A549 treated with ZK216348 at 1 μM for 4 hours (cell line): ENCODE measurements at places on chromosomes 1 and 21. TPM values are rescaled to one million over a fixed set of nuclear protein-coding genes. Genes with fewer than 3 reads are reported as not detected.

Gene CATSPERE
- total RNA-seq: 0.07 to 0.38 TPM (median 0.18 TPM) in 3 of 5 replicates, not detected in the others

Gene LCE2C
- not detected in 5 replicates for total RNA-seq

Gene PHLDA3
- total RNA-seq: 60.4 to 170 TPM (median 155 TPM) in 5 replicates

Gene ANGPTL3
- total RNA-seq: not detected in 5 replicates

Gene HEYL
- total RNA-seq: 2.8 to 3.9 TPM (median 3.5 TPM) in 5 replicates

Gene KLHDC8A
- 0.37 to 0.72 TPM (median 0.47 TPM) in 5 replicates for total RNA-seq

Gene IRF6
- 0.05 to 0.18 TPM (median 0.17 TPM) in 5 replicates for total RNA-seq

Gene SELENBP1
- total RNA-seq: 5.1 to 7.6 TPM (median 6.9 TPM) in 5 replicates

Gene EFNA3
- total RNA-seq: 5.0 to 6.2 TPM (median 5.8 TPM) in 5 replicates

Gene C1orf87
- not detected in 5 replicates for total RNA-seq

Gene C1orf146
- total RNA-seq: not detected in 5 replicates

Gene F11R
- 43.1 to 66.6 TPM (median 47.2 TPM) in 5 replicates for total RNA-seq

Gene WNT3A
- 0.08 TPM in 1 of 5 replicates, not detected in the others for total RNA-seq

Gene DCST1
- not detected in 5 replicates for total RNA-seq

Gene SPRR2E
- not detected in 5 replicates for total RNA-seq

Gene S100A7
- total RNA-seq: not detected in 5 replicates

Gene SEMA4A
- total RNA-seq: 0.26 to 0.46 TPM (median 0.42 TPM) in 5 replicates

Gene CASQ2
- not detected in 5 replicates for total RNA-seq

Gene SLX9
- 37.7 to 59.5 TPM (median 56.3 TPM) in 5 replicates for total RNA-seq

Gene SH2D5
- total RNA-seq: 12.2 to 17.6 TPM (median 14.5 TPM) in 5 replicates

Gene TNFSF18
- not detected in 5 replicates for total RNA-seq

Gene CELA2A
- not detected in 5 replicates for total RNA-seq

Gene KIF2C
- total RNA-seq: 36.6 to 42.0 TPM (median 40.4 TPM) in 5 replicates

Gene LCE1D
- not detected in 5 replicates for total RNA-seq

Gene BTBD8
- total RNA-seq: 0.25 to 1.1 TPM (median 1.0 TPM) in 5 replicates

Gene MTF2
- total RNA-seq: 10.5 to 15.3 TPM (median 12.5 TPM) in 5 replicates

Gene CLDN17
- total RNA-seq: not detected in 5 replicates

Gene LAD1
- total RNA-seq: 0.75 to 1.1 TPM (median 0.96 TPM) in 5 replicates

Gene PDZK1IP1
- 5.8 to 11.2 TPM (median 6.8 TPM) in 5 replicates for total RNA-seq

Gene CENPF
- total RNA-seq: 65.5 to 122 TPM (median 79.5 TPM) in 5 replicates

Gene HSPA6
- 1.1 to 10.4 TPM (median 2.8 TPM) in 5 replicates for total RNA-seq

Gene TUFT1
- 10.1 to 12.4 TPM (median 10.6 TPM) in 5 replicates for total RNA-seq

Gene PRKAA2
- 1.3 to 2.8 TPM (median 2.3 TPM) in 5 replicates for total RNA-seq

Gene FAM151A
- 0.12 to 0.15 TPM in 2 of 5 replicates, not detected in the others for total RNA-seq

Gene PIGV
- total RNA-seq: 5.2 to 7.6 TPM (median 6.0 TPM) in 5 replicates

Gene GRIK3
- not detected in 5 replicates for total RNA-seq

Gene CFAP74
- total RNA-seq: 0.02 to 0.07 TPM in 2 of 5 replicates, not detected in the others

Gene ARMH1
- total RNA-seq: 0.38 to 1.1 TPM (median 0.65 TPM) in 5 replicates

Gene SZRD1
- total RNA-seq: 74.0 to 95.0 TPM (median 90.6 TPM) in 5 replicates

Gene TSACC
- total RNA-seq: 1.7 to 3.2 TPM (median 2.2 TPM) in 5 replicates

Gene LINGO4
- not detected in 5 replicates for total RNA-seq

Gene LCE1C
- total RNA-seq: not detected in 5 replicates

Gene DIP2A
- total RNA-seq: 9.0 to 14.5 TPM (median 14.0 TPM) in 5 replicates

Gene TTLL10
- not detected in 5 replicates for total RNA-seq

Gene IGSF9
- 0.12 to 0.33 TPM (median 0.29 TPM) in 5 replicates for total RNA-seq
